NCI-H1105 (cell line): ENCODE measurements at places on chromosomes 7 and 10.

GRCh38 chr7:39672176-39672575 is 48.8 kb downstream of the RALA start:
- DNase-seq: no peak

GRCh38 chr7:150620061-150620460 is 12.1 kb downstream of the GIMAP6 start:
- DNase-seq: no peak

DNA sequence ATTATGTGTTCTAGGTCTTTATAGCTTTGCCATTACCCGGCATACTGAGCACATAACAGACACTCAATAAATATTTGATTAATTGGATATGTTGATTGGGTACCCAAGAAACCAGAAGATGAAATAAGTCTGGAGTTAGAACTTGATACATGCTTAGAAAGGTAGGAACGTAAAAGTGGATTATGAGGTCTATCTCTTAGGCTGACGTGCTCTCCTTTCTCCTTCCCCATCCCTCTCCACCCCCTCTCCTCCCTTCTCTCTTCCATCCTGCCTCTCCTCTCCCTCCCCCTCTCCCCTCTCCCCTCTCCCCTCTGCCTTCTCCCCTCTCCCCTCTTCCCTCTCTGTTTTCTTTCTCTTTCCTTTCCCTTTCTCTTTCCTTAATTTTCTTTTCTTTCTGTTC is 34.0 kb downstream of the AUTS2 start:
- DNase-seq: no peak

GRCh38 chr10:112985690-112986543 is 35.9 kb downstream of the TCF7L2 start:
- no peak for DNase-seq

DNA sequence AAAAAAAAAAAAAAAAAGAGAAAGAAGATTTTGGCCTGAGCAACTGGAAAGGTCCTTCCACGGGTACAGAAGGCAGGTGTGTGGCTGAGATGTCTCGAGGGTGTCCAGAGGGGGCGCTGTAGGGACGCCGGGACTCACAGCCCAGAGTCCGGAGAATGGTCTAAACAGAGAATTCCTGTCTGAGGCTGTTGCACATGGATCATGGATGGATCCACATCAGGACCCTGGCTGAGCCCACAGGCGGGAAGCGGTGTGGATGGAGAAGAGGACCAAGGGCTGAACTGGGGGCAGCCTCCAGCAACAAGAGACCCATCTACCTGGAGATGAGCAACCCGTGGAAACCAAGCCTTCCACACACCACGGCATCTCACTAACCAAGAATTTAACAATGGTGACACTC is 55.0 kb downstream of the PKD1L1 start:
- DNase-seq: no peak

GRCh38 chr10:59718257-59718656 is 8.6 kb upstream of the SLC16A9 start:
- DNase-seq: no peak

DNA sequence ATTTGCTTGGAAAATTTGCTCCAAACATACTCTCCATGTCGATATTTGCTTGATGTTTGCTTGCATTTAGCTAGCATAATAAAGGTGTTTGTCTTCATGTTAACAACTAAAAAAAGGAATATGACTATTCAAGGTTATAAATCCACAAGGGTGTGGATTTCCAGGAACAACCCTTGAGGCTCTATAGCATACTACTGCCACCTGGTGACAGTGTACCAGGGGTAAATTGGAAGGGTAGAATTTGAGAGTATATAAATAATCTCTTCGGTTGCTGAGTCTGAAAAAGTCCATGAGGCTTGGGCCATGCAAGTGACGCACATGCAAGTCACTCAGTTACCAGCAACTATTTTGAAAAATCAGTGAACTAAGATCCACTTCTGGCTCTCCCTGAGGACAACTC is 68.4 kb downstream of the SLIT1 start:
- DNase-seq: no peak

DNA sequence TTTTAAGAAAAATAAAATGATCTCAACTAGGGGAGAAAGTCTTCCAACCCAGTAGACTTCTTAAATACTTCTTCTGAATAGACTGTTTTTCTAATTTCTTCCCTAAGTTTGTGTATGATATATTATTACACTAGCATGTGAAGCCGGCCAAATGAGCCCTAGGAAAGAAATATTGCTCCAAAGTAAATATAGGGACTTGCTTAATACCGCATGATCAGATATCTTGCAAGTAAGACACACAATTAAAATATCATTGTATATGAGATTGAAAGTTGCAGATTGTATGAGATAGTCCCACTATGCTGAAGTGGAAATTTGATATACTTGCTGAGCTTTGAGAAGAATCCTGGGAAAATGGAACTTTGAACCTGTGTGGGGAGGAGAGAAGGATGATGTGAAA is 225.7 kb downstream of the BAMBI start:
- no peak for DNase-seq

GRCh38 chr10:15112657-15113056 is 15.5 kb downstream of the RPP38 start:
- DNase-seq: no peak

- no peak for DNase-seq
Observed at GRCh38 chr10:69394020-69394419, 22.7 kb downstream of the TACR2 start.

DNA sequence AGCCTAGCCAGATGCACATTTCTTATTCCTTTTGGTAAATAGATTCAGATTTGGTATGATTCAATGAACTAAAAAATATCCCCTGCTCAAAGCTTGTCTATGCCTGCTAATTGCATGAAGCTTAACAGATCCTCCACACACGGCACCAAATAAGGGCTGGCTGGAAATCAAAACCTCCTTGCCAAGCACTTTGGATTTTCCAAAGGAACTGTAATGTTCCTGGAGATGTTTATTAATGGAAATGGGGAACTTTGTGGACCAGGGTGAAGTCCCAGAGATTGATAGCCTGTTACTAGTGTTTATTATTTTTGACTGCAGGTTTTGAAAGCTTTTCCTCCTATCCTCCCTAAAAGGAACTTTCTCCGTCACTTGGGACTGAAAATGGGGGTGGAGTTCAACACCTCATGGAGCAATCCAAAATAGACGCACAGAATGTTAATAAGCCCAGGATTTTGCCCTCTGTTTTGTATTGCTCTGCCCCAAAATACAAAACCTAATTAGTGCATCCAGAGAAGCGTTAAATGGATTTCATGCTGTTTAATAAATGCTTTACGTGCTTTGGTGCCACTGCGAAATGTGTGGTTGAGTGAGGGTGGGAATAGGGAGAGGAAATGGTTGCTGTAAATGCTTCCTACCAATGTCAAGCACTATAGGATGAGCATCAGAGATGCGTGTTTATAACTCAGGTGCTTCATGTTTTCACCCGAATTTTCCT is 1027.7 kb downstream of the LRMDA start:
- DNase-seq: no peak

DNA sequence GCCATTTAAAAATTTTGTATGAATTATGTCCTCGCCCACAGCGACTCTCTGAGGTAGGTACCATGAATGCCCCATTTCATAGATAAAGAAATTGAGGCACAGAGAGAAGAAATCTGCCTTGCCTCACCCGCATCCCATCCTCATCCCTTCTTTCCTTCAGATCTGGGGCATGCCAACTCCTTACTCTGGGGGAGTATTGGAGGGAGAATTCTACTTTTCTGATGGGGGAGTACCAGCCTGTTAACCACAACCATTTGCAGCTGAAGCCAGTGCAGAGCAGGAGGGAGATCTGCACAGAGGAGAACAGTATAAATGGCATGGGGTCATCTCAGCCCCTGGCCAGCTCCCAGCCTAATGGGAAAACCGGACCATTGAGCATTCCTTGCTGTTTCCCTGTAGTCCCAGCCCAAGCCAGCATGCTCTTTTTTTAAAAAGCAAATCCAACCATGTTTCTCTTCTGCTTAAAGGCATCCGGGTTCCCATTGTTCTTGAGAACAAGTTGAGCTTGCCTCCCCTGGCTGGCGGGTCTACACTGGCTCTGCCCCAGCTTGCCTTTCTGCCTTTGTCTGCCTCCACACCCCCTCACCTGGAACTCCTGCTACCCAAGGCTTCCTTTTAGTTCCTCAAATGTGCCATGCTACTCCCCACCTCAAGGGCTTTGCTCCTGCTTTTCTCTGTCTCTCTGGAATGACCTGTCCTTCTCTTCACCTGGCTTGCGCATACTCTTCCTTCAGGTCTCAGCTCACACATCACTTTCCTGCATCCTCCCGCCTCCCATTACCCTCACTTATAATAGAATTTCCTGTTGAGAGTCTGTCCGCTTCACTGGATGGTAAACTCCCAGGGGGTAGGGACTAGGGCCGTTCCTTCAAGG is 8.8 kb upstream of the ZNF503 start:
- no peak for DNase-seq

- no peak for DNase-seq
Observed at GRCh38 chr7:94650147-94651051, 5.5 kb downstream of the SGCE start.

DNA sequence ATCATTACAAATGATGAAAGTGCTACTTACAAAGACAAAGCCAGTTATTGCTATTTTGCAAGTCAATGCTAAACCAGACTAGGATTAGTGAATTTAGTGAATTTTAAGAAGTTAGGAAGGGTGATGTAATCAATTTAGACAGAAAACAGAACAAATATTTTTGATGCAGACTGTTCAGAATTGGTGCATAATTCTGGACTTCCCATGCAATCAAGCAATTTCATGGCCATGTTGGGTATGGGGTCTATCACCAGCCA is 85.4 kb downstream of the CH25H start:
- no peak for DNase-seq

GRCh38 chr7:100649826-100650565 is 6.3 kb downstream of the ACTL6B start:
- DNase-seq: no peak
